ENCODE measurements at places on chromosomes 2 and 18.

GRCh38 chr2:108905906-108906305 is 83.1 kb downstream of the EDAR start:
- DNase-seq = no peak

GRCh38 chr2:8334866-8335325 is 347.0 kb upstream of the ID2 start:
- DNase-seq = no peak

GRCh38 chr2:199228887-199229819 is 228.6 kb downstream of the SATB2 start:
- no peak for DNase-seq

- no peak for DNase-seq
Observed at GRCh38 chr2:30649828-30650227, 157.4 kb downstream of the CAPN13 start.

DNA sequence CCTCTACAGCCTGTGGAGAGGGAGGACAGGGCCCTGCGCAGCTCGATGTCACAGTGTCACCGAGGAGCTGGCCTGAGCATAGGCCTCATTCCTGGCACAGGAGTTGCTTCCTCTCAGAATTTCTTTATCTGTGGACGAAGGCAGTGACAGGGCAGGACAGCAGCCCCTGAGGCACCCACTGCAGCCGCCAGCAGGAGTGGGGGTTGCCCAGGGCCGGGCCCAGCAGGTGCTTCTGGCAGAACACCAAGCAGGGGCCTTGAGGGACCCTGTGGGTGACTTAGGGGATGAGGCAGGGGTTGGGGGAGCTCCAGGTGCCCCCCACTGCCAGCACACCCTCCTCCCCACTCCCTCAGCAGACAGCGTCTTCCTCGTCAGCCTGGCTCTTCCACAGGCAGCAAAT is 290.0 kb downstream of the PHLPP1 start:
- no peak for DNase-seq

GRCh38 chr2:101516823-101517690 is 42.1 kb upstream of the RFX8 start:
- no peak for DNase-seq

GRCh38 chr2:9705196-9705595 is 74.4 kb upstream of the YWHAQ start:
- no peak for DNase-seq

DNA sequence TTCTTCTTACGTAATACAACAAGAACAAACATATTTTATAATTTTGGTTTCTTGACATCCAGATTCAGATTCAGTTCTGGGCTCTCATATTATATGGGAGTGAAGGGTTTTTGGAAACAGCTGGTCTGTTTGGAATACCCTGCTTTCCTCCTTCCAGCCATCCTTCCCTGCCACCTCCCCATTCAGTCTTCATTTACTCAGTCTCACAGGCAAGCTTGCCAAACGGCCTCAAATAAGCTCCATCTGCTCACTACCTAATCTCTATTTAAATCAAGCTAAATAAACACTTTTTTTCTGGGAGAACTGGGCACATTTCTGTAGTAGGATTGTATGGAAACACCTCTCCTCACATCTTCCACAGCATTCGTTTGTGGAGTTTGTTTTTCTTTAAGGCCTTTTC is 147.5 kb downstream of the RND3 start:
- no peak for DNase-seq

- no peak for DNase-seq
Observed at GRCh38 chr2:44459739-44460138, 98.0 kb downstream of the CAMKMT start.

DNA sequence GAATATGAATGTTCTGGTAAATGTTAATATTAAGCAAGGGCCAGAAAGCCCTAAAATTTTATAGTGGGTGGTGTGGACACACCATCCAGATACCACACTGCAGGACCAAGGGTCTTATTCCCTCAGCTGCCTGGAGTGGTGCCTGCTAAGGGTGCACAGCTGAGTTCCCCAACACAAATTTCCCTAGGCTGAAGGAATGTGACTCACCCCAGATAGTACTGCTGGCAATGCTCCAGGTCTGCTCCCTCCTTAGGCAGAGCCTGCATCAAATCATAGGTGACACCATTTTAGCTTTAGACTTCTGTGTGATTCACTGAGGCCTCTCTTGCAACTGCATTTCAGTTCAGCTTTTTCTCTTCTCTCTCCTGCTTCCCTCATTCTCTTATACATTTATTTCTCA is 321.1 kb downstream of the SATB2 start:
- no peak for DNase-seq

GRCh38 chr2:221655300-221655699 is 83.2 kb upstream of the EPHA4 start:
- no peak for DNase-seq

GRCh38 chr2:39281391-39281790 is 37.6 kb upstream of the CDKL4 start:
- no peak for DNase-seq

DNA sequence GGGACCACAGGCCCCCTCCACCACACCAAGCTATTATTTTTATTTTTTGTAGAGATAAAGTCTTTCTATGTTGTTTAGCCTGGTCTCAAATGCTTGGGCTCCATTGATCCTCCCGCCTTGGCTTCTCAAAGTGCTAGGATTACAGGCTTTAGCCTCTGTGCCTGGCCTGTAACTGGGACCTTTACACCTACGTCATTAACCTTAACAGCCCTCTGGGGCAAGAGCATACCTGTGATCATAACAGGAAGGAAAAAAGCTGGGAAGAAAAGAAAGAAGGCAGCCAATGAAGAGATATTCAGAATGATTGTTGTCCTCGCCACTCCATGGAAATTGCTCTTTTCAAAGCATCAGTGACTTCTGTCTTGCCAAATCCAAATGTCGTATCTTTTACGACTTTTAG is 338.2 kb downstream of the LRRTM1 start:
- DNase-seq = no peak

DNA sequence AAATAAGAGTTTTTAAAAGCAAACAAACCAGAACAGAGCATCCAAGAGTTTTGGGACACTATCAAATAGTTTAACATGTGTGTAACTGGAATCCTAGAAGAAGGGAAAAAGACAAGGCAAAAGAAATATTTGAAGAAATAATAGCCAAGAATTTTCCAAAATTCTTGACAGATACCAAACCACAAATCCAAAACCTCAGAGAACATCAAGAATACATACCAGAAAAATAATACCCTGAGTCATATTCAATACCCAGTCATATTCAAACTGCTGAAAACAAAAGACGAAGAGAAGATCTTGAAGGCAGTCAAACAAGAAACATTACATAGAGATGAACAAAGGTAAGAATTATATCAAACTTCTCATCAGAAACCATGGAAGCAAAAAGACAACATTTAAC is 22.9 kb downstream of the INO80C start:
- DNase-seq = no peak

DNA sequence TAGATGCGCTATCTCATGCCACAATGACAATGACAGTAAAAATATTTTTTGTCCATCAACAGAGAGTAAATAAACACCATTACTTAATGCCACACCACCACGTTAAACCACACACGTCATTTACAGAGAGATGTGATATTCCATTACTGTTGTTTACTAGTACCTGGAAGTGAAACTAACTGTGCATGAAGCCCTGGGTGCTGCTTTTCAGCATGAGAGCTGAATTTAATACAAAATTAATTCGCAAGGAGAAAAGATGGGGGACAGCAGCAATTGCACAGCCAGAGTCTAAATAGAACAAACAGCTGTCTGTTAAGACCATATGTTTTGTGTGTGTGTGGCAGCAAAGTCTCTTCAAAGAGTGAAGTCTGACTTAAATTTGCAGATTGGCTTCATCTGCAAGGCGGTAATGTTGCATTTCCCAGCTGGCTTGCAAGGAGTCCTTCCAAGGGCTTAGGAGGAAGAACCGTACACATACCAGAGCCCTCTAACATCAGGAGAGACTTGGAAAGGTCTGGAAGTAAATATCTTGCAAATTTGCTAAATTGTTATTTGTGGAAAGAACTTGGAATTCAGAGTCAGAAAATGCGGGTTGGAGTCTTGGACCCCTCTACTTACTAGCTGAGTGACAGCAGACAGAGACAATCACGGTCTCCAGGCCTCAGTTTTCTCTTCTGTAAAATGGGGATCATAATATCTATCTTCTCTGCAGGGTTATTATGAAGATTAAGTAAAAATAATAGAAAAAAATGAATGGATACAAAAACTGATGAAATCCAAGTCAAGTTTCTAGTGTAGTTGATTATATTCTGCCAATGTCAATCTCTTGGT is 127.6 kb downstream of the ALPK2 start:
- no peak for DNase-seq

GRCh38 chr2:35891936-35892335 is 463.6 kb upstream of the CRIM1 start:
- DNase-seq = no peak

DNA sequence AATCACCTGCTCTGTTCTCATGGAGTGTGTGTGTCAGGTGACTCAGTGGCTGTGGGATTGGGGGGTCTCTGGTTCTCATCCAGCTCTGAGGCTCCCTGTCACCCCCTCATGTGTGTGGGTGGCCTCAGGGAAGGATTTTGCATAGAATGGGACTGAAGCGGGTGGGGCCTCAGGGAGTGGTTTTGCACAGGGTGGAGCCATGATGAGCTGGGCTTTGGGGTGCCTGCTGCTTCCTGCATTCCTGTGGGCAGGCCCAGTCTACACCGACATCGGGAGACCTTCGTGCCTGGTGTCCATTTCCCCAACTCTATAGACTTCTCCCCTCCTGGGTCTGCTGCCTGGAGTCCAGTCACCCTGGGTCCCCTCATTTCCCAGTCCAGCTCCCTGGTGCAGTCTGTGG is 59.7 kb downstream of the VAPA start:
- DNase-seq = no peak

GRCh38 chr2:28102455-28102874 is 211.9 kb downstream of the BABAM2 start:
- DNase-seq = no peak

GRCh38 chr2:181785691-181786344 is 105.5 kb upstream of the NEUROD1 start:
- DNase-seq = no peak

- no peak for DNase-seq
Observed at GRCh38 chr18:58572181-58572580, 56.7 kb downstream of the ALPK2 start.

GRCh38 chr18:50982086-50982801 is 14.4 kb downstream of the ELAC1 start:
- DNase-seq = no peak

GRCh38 chr18:79733135-79733701 is 53.6 kb downstream of the CTDP1 start:
- no peak for DNase-seq

GRCh38 chr18:8504424-8504823 is 104.8 kb upstream of the RAB12 start:
- DNase-seq = no peak

GRCh38 chr2:20113986-20114938 is 62.8 kb upstream of the LAPTM4A start:
- DNase-seq = no peak

DNA sequence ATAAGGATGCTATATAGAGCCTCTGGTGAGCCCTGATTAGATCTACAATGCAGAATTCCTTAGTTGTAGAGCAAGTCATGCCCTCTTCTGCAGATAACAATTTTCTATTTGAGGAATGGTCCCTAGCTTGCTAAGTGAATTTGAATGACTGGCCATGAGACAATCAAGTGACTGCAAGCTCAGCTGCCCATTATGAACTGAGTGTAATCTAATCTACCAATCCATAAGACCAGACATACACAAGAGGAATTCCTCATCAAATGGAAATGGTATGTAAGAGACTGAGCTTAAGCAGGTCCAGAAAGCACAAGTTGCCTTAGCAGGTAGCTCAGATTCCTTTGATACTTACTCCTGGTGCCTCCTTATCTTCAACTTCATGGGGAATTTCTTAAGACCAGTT is 4.8 kb upstream of the ANKRD44 start:
- no peak for DNase-seq

GRCh38 chr2:68762665-68763064 is 28.1 kb downstream of the ARHGAP25 start:
- no peak for DNase-seq

All from uterus (tissue), 4 donors.